T-helper 22 cell (primary cell): ENCODE measurements at places on chromosomes 3 and 15.

GRCh38 chr15:94582368-94582767 is 351.0 kb downstream of the MCTP2 start:
- DNase-seq = no peak

- DNase-seq = no peak
Observed at GRCh38 chr15:66936109-66936860, 129.1 kb upstream of the SMAD3 start.

GRCh38 chr15:81752546-81752942 is 293.3 kb downstream of the MEX3B start:
- DNase-seq = no peak

DNA sequence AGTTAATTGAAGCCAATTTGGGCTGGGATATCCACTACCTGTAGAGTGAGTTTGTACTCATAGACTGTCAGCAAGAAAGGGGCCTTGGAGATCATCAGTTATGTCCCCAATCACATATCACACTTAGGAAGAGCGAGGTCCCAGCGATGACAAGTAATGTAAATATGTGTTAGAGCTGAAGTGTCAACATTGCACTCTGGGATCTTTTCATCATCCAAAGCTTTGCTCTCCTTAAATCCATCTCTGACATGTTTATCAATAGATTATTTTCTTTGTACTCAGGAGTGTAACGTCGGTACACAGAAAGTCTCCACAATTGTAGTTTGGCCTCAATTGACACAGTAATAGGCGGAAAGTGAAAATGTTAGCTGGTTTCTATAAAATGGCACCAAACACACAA is 113.7 kb upstream of the TPRG1 start:
- DNase-seq = no peak

DNA sequence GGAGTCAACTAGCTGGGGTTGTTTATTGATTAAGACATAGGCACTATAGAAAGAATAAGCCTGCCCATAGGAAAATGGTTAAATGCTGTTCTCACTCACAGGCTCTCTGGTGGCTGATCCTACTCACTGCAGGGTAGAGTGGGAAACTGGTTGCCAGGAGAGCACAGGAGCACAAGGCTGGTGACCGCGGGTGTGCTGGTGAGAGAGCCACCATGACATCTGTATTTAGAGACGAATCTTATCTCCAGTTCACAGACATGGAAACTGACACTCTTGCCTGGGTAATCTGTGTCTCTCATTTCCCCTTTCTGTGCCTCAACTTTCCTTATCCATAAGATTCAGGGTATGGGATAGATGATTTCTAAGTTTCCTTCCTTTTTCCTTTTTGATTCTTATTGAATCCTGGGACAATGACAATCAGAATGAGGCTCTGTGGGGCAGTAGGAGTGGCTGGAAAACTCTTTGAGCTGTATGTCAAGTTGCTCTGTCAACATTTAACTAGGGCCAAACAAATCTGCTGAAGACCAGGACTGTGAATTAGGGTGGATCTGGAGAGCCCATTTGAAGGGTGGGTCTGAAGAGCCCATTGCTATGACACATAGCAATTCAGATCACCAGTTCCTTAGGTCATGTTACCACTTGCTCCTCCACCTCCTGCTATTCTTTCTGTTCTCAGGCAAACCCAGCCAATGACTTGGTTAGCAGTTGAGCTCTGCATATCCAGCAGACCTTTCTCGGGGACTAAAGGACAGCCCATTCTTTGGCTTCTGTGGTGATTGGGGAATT is 286.1 kb upstream of the TBL1XR1 start:
- DNase-seq = no peak

DNA sequence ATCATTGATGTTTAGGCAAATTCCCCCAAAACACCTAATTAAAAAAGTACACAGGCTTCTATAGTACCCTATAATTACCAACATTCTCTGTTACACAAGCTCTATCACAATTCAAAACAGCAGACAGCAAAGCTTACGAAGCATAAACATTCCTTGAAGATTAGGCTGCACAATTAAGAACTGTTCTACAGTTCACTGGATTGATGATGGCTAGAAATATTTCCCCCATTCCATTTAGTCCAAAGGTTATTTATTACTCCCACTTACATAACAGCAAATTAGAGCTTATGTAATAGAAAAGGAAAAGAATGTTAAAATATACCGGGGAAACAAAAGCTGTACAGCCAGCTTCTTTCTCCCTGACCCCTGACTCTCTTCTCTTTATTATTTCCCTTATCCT is 49.3 kb downstream of the UACA start:
- no peak for DNase-seq

DNA sequence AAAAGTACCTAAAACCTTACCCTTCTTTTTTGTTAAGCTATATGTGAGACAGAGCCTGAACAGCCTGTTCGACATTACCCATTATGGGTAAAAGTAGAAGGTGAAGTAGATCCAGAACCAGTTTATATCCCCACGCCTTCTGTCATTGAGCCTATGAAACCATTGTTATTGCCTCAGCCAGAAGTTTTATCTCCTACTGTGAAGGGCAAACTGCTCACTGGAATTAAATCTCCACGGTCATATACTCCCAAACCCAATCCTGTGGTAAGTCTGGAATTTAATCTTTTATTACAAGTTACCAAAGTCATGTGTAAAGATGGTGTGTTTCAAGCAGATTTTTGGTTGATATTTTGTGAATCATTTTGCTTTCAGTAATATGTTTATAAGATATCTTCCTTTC is 47.1 kb upstream of the MAPKBP1 start:
- no peak for DNase-seq

DNA sequence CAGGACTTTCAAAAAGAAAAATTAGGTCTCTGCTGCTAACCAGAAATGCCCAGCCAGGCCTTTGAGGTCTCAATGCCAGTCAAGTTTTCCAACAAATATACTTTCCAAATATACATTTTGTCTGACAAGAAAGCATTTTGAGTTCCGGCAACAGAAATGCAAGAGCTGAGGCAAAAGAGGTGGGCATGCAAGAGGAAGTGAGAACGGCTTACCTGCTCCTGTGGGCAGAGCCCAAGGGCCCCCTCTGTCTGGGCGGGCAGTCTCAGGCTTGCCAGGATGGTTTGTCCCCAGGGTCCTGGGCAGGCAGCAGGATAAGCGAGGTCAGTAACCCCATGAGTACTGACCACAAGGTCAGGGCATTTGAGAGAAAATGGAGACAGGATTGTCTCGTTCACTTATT is 136.1 kb upstream of the TOPAZ1 start:
- DNase-seq = no peak

DNA sequence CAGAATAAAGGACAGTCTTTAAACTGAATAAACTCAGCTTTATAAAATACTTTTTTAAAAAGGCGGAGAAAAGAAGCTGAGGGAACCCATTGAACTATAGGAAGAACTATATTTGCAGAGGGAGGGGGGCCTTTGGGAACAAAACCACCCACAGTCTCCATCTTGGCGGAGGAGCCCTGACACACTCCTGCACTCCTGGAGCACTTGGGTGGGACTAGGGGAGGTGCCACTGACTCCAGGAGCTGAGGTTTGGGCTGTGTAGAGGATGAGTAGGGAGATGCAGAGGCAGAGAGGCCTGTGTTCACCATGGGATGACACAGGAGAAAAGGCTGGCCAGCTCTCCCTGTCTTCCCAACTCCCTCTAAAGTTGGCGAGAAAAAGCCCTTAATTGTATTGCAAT is 35.8 kb downstream of the IFT122 start:
- DNase-seq = no peak

DNA sequence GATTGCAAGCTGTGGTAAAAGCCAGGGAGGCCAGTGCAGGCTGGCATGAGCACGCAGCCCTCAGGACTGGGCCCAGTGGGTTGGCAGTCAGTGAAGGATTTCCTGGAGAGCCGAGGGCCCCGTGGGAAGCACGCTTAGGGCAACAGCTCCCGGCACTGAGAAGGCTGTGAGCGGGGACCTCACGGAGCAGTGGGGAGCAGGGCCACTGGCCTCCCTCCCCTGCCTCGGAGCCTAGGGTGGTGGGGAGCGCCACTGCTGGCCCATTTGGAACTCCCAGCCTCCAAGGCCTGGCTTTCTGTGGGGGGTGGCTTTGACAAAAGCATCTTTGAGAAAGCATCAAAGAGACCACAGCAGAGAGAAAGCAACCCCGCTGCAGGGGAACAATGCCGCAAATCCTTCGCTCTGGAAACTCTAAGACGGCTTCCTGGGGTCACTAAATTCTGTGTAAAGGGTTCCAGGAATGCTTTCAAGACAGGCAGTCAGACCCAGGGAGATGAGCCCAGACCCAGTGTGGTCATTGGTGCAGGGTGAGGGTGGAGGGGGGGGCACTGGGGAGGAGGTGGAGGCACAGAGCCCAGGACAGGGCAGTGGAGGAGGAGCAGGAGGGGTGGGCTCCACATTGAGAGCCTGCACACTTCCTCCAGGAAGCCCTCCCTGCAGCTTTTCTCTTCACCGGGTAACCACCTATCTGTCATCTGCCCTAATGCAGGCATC is 9.5 kb upstream of the APBA2 start:
- no peak for DNase-seq

DNA sequence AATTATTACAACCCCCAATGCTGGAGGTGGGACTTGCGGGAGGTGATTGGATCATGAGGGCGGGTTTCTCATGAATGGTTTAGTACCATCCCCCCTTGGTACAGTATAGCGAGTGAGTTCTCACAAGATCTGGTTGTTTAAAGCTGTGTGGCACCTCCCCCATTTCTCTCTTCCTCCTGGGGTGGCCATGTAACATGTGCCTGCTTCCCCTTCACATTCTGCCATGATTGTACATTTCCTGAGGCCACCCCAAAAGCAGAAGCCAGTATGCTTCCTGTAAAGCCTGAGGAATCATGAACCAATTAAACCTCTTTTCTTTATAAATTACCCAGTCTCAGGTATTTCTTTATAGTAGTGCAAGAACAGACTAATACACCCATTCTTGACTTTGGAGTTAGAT is 20.3 kb upstream of the PROK2 start:
- no peak for DNase-seq

DNA sequence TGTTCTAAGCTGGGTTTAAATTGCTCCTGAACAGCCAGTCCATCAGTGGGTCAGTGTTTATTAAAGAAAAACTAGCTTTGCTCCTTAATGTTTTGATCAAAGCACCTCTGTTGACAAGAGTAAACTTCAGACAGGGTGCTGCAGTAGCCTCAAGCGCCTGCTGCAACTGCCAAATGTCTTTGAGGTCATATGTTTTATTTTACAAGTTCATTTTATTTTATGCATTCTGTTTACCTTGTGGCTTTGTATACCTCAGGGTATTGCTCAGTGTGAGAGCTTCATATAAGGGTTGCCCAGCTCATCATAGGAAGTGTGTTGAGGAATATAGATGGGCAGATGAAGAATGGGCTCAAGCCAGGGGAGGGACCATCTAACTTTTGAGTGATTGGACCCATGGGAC is 8.5 kb downstream of the MYZAP start:
- DNase-seq = no peak

- peak; percentile 29 for DNase-seq
Observed at GRCh38 chr15:52677593-52678467, 1.4 kb downstream of the ATOSA start.

- DNase-seq = no peak
Observed at GRCh38 chr3:116339441-116340028, 105.8 kb downstream of the LSAMP start.

- no peak for DNase-seq
Observed at GRCh38 chr15:64571857-64572291, 111.5 kb downstream of the ZNF609 start.

DNA sequence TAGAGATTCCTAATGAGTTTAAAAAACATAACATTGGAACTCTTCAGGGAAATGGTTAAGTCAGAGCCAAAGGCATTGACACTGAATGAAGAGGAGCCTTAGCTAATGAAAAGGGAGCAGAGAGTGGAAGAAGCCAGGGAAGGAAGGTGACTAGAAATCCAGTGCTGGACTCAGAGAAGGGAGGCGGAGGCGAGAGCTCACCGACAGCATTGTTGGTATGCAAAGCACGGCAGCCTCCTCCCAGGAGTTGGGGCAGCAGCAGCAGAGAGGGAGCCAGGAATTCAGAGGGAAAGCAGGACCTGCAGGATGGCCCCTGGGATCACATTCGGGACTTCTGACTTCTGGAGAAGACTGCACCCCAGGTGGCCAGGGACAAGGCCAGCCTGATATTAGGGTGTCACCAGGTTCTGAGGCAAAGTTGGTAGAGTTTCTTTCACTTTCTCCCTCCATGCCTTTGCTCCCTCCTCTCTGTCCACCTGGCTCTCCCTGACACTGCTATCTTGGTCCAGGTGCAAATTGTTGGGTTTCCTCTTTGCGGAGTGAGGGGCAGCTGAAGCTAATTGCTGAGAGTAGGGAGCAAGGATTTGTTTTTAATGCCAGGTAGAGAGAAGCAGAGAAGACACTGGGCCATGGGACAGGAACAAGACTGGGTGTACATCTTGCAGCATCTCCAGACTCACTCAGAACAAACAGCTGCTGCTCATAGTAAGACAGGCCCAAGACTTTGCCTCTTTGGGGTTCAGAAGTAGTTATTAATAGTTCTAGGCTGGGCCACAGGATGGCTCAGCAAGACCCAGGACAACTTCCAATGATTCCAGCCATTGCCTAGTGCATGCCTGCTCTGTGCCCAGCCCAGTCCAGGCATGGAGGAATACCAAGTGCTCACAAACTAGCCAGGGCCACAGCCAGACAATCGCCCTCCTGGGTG is 157.9 kb downstream of the TLE3 start:
- no peak for DNase-seq

- no peak for DNase-seq
Observed at GRCh38 chr15:27459836-27460235, 488.9 kb downstream of the GABRG3 start.

DNA sequence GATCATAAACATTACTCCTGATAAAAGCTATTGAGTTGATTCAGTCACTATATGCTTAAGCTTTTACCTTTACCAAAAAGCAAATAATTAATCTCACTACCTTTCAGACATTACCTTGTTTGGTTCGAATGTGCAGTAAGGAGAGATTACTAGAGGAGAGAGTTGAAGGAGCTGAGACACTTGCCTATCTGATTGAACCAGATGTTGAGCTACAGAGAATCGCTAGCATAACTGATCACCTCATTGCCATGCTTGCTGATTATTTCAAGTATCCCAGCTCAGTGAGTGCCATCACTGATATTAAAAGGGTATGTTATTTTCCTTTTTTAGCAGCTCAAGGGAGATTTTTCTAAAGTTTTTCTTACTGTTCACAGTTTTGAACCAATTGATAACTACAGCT is 54.6 kb downstream of the ARMC8 start:
- DNase-seq = no peak

DNA sequence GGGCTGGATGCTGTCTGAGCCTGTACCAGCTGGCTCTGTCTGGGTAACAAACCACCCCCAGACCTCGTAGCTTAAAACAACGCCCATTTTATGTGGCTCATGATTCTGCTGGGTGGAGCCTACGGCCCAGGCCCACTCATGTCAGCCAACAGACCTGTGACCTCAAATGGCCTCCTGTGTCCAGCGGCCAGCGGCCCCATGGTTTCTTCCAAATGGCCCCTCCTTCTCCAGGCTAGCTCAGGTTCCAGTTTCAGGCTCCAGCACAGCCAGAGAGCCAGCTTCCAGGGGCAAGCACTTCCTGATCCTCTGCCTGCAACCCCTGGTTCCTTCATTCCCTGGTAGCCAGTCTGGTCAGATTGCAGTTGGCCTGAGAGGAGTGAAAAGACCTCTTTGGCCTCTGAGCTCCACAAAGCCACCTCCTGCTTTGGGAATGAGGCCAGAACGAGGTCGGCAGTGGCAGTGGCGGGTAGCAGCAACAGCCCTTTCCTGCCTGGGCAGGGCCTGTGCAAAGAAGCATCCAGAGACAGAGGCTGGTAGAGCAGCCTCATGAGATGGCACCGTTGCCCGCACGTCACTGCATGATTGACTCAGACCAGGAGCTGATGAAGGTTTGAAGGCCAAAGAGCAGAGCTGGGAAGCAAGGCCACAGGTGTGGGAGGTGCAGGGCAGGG is 21.0 kb upstream of the PLXNA1 start:
- DNase-seq = no peak
